SHP77 (cell line): ENCODE measurements at places on chromosomes 16 and 17.

DNA sequence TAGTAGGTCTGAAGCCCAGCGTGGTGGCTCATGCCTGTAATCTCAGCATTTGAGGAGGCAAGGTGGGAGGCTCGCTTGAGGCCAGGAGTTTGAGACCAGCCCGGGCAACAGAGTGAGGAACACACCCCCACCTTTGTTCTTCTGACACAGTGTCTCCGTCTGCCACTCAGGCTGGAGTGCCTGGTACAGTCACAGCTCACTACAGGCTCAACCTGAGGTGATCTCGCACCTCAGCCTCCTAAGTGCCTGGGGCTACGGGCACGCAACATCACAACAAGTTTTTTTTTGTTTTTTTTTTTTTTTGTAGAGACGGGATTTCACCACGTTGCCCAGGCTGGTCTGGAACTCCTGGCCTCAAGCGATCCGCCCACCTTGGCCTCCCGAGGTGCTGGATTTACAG lies 6.7 kb upstream of the TLCD3A start:
- no peak for DNase-seq

- no peak for DNase-seq
These were observed 1.7 kb upstream of the PAM16 start for GRCh38 chr16:4352843-4353242.

DNA sequence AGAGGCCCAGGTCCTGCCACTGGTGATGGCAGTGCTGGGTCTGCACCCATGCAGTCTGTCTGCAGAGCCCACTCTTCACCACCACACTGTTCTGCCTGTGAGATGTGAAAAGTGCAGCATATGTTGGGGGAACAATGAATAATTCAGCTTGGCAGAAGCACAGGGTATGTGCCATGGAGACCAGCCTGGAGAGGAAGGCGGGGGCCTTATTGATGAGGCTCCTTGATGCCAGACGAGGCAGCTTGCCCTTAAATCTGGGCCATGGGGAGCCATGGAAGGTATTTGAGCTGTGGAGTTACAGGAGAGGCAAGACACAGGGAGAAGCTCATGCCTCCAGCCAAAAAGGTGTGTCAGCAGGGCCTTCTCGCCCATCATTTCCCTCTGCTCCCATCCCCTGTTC lies 124.7 kb downstream of the C16orf78 start:
- DNase-seq, result no peak

DNA sequence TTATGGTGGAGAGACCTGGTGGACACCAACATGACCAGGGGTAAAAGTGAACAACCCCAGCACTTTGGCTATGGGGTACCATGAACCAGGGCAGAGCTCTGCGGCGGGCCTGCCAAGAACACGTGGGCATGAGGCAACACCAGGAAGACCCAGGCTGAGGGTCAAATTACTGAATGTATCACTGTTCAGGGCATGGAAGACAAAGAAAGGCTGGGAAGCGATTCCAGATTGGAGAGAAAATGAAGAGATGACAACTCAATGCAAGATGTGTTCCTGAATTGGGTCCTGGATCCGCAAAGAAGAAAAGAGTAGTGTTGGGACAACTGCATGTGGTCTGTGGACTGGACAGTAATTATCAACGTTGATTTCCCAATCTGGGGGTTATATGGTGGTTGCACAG lies 19.8 kb downstream of the SPHK1 start:
- DNase-seq, result no peak

- DNase-seq, result no peak
These were observed 5.2 kb downstream of the RND2 start for GRCh38 chr17:43030137-43030767.

DNA sequence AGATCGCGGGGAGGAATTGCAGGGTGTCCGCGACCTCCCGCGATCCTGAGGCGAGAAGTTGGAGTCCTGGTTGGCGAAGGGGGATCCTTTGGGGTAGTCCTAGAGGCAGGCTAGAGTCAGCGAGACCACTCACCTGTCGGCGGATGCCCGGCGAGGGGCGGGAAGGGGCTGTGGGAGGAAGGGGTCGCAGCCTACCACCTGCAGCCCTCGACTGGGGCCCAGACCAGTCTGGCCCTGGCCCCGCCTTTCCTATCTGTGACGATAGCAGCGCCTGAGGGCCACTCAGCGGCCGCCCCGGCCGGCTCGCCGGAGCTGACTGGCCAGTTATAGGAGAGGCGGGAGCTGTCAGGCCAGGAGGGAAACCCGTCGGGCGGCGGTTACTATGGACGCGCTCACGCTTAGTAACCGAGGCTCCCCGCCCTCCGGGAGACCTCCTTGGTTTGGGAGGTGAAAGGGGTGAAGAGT lies at the start of gene TEKT3:
Gene TEKT3, minus strand, starts transcription at position 213 of the 465 bp plus-strand sequence. CDS start 10,012 bp downstream, outside the sequence.
- no peak for DNase-seq

DNA sequence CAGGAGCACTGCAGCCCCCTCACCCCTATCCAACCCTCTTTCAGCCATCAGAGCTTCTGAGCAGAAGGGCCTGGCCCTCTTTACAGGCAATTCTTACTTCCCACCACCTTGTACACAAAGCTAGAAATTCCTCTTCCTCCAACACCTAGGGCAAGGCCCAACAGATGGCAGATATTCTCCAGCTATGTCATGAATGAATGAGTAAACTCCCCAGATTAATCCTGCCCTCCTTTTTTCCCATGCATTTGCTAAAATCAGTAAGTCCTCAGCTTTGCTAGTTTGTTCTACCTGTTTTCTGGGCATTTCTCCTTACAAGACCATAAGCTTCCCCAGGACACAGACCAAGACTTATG lies 20.4 kb upstream of the MRPS23 start:
- DNase-seq, result no peak

- no peak for DNase-seq
These were observed 83.4 kb downstream of the GAS7 start for GRCh38 chr17:10114931-10115535.

DNA sequence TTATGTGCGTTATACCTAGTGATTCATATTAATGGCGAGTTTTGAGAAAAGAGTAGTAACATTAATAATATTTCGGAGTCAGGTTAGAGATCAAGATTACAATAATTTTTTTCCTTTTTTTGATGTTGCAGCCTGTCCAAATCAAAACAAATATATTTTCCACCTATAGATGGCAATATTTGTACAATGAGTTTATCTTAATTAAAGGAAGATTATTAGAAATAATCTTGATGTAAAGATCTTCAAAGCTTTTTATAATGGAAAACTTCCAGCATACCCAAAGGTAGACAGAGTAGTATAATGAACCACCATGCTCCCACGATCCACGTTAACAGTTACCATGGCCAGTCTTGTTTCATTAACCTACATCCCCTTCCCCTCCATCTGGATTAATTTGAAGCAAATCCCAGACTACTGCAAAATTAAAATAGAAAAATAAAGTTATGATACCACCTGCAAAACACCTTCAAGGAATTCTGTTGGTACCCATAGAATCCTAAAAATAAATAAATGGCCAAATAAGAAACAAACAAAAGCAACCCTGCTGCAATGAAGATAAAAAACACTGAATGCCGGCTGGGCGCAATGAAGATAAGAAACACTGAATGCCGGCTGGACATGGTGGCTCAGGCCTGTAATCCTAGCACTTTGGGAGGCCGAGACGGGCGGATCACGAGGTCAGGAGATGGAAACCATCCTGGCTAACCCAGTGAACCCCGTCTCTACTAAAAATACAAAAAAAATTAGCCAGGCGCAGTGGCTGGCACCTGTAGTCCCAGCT lies 46.5 kb upstream of the GINS3 start:
- peak; percentile 11 for DNase-seq

DNA sequence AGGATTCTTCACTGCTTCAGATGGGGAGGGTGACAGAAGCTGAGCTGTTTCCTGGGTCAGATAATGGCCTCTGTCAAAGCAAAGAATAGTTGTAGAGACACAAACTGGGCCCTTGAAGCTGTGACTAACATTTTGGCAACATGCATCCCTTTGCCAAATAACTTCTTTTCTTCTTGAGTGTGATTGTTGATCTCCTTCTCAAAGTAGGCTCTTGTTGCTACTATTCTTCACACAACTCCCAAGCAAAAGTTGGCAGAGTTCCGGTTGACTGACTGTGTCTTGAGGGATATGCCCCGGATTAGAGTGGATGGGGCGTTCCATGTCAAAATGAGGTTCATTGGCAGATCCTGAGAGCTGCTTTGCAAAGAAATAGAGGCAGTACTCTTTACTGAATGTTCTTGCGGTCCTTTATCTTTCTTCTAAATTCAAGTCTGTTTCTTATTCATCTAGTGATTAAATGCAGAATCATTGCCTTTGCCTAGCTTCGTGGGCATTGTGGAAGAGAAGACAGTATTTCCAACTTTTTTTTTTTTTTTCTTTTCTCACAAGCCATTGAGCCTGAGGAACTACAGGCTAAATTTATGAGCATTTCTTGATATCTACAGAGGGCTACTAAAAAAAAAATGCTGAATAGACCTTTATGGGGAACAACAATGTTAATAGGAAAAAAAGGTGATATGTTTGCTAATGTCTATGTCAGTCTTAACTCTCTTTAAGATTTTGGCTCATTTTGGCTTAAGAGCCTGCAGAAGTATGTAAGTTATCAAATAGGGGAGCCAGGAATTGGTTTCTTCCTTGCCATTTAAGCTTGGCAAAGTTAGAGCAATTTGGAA lies 5.8 kb downstream of the WIPF2 start:
- DNase-seq, result no peak
